ENCODE measurements at places on chromosomes 2 and 18. TPM values are rescaled to one million over a fixed set of nuclear protein-coding genes. Genes with fewer than 3 reads are reported as not detected.
A peak's percentile ranks its signal among the peaks of the same experiment; 100 is the strongest.

The SLC23A3 gene
- polyA plus RNA-seq = 0.83 TPM

The TMEM200C gene
- polyA plus RNA-seq = 1.5 TPM

The IFIH1 gene
- polyA plus RNA-seq = 3.6 TPM

The CACNB4 gene
- polyA plus RNA-seq = 6.3 TPM

The SERPINB12 gene
- polyA plus RNA-seq = 0.43 TPM

The CELF4 gene
- polyA plus RNA-seq = 0.72 TPM

The FAM110C gene
- 2.0 TPM for polyA plus RNA-seq

The ARHGAP15 gene
- 9.3 TPM for polyA plus RNA-seq

The LYPD6B gene
- not detected for polyA plus RNA-seq

The MRO gene
- polyA plus RNA-seq = 0.80 TPM

The RIT2 gene
- polyA plus RNA-seq = not detected

The DSC3 gene
- 0.60 TPM for polyA plus RNA-seq

The CHRND gene
- polyA plus RNA-seq = 141 TPM

The KLHL30 gene
- 9.9 TPM for polyA plus RNA-seq

GRCh38 chr2:124161542-124161941 is 136.5 kb downstream of the CNTNAP5 start:
- DNase-seq = no peak

DNA sequence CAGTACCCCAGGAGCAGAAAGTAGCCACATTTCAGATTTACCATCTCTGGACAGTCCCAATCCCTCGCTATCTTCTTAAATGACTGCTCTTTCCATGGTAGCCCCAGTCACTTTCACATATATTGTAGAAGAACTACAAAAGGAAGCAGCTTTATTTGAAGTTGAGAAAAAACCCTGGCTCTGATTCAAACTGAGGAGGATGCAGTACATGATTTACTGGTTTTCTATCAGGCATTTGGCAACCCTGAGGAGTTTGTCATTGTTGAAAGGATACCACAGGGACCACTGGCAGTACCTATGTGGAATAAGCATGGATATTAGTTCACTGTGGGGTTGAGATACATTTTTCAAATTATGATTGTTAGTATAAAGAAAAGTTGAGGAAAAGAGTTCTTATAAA is 640.9 kb upstream of the SETBP1 start:
- DNase-seq = peak; percentile 24

GRCh38 chr18:65791719-65792118 is 40.9 kb downstream of the CDH7 start:
- no peak for DNase-seq

DNA sequence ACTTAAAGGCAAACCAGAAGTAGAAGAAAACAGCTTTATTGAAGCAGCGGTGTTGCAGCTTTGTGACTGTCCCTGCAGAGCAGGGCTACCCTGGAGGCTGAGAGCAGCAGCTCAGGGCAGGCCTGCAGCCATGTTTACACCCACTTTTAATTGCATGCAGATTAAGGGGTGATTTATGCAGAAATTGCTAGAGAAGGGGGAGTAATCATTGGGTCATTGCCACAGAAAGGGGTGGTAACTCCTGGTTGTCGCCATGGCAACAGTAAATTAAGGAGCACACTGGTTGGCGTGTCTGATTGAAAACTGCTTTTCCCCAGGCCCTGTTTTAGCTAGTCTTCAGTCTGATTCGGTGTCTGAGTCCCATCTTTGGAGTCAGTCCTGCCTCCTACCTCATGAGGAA is 195.4 kb upstream of the HDAC4 start:
- DNase-seq = peak; percentile 36

- DNase-seq = no peak
Measured at GRCh38 chr2:182667315-182667695, 48.8 kb upstream of the DNAJC10 start.

DNA sequence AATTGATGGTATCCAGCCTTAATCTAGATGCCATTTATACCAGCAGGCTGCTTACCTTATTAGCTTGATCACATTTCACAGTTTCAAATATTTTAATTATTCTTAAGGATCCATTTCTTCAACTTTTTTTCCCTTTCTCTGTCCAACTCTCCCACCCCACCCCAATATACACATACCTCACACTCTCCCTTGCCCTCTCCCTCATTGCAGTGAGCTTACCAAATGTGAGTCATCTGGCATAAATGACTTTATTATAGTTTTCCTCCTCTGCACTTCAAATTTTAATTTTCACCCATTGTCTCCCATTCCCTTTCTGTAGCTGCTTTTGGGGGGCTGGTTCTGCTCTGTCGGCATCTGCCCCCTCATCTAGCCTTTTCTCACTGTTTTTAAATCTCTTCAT is 12.9 kb downstream of the HTR2B start:
- no peak for DNase-seq

GRCh38 chr2:233051241-233052149 is 8.6 kb upstream of the INPP5D start:
- peak; percentile 61 for DNase-seq

DNA sequence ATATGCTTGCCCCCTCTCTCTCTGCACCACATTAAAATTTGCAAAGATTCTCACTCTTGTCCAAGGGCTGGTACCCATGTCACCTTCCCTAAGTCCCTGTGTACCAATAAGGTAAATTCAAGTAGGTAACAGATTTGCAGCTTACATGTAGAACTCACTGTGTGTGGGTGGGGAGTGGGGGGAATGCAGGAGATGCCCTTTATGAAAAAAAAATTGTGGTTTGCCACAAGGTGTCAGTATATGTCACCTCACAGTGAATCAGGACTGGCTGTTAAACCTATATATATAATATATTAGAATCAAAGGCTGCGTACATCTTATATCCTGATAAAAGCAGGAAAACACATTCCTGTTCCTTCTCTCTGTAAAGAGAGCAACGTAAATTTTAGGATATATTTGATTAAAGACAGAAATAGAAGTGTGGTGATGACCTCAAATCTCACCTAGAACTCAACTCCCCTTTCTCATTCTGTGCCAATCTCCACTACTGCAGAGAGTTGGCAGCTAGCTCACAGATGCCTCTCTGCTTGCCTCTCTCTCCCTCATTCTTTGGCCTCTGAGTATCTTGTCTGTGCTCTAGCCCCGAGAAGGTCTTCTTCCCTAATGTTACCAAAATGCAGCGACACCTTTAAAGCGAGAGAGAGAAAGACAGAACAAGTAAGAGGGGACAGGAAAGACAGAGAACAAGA is 536 bp downstream of the XDH start:
- DNase-seq = no peak

- no peak for DNase-seq
Measured at GRCh38 chr2:181070836-181071200, 90.4 kb downstream of the UBE2E3 start.

GRCh38 chr18:40120796-40121391 is 1834.1 kb upstream of the PIK3C3 start:
- DNase-seq = peak; percentile 67

- DNase-seq = peak; percentile 26
Measured at GRCh38 chr2:157055660-157056199, 201.8 kb upstream of the GALNT5 start.

GRCh38 chr2:234163510-234164045 is 113.1 kb downstream of the SPP2 start:
- no peak for DNase-seq

GRCh38 chr2:1591461-1591770 is 152.9 kb downstream of the PXDN start:
- no peak for DNase-seq

GRCh38 chr2:85085563-85085962 is 47.6 kb upstream of the TCF7L1 start:
- peak; percentile 26 for DNase-seq

DNA sequence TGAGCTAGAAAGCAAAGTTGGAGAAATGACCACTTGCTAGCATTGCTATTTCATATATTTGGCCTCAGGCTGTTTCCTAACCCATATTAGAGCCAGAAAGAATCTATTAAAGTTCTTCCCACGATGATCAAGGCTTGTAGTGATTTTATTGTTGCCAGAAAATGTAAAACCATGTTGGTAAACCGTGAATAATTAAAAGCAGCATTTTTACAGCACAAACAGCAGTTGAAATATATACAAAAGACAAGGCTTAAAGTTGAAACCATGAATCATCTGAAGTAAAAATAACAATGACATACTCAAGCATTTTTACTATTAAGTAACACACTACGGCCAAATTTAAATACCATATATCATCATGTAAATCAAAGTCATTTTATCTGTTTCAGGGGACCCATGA is 27.7 kb upstream of the DSC3 start:
- DNase-seq = no peak

- no peak for DNase-seq
Measured at GRCh38 chr2:25226827-25227226, 58.4 kb upstream of the POMC start.

GRCh38 chr2:13818002-13818401 is 814.5 kb upstream of the LRATD1 start:
- DNase-seq = no peak

DNA sequence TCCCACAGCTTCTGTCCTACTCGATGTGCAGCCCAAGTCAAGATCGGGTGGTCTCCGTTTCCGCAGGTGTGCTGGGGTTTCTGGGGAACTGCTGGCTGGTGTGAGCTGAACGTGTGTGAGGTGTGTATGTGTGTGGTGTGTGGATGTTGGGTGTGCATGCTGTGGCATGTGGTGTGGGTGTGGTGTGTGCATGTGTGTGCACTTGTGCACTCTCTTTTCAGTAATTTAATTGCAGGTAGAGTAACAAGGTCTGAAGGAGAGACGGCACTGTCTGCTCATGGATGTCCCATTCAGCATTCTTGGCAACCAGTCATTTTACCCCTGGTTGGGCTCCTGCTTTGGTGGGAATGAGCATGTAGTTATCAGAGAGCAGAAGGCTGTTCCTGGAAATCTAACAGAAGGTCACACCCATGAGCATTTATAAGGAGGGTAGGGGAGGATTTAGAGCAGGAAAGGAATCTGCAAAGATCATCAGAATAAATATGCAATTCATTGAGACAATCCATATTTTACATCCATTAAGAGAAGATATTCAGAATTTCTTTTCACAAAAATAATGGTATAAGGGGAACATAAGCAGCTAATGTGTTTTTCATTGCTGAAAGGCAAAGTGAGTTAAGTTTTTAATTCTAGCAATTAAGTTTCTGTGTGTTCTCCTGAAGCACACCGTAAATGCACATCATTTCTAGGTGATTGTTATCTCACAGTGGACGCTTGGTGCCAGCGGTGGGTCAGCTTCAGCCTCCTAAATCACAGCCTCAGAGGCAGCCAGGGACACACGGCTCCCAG is 60.7 kb downstream of the ADI1 start:
- DNase-seq = no peak

GRCh38 chr2:98909317-98910211 is 26.5 kb downstream of the CRACDL start:
- peak; percentile 75 for DNase-seq

- DNase-seq = no peak
Measured at GRCh38 chr2:173199294-173199693, 123.6 kb downstream of the MAP3K20 start.

- DNase-seq = no peak
Measured at GRCh38 chr2:82803307-82803706, 1655.8 kb downstream of the SUCLG1 start.

DNA sequence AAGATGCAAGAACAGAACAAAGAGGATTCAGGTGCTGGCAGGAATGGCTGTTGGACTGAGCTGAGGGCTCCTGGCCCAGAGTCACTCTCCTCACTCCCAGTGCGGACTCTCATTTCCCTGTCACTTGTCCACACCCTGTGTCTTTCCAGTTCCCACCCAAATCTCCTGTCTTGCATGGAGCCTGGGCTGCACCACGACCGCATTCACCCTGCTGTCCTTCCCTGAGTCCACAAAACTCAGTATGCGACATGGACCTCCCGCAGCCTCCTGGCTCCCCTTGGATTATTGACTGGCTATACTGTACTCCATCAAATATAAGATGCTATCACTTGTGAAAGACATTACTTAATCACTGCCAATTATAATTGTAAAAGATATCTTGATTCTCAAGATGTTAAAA is 2.5 kb upstream of the ITM2C start:
- DNase-seq = no peak

DNA sequence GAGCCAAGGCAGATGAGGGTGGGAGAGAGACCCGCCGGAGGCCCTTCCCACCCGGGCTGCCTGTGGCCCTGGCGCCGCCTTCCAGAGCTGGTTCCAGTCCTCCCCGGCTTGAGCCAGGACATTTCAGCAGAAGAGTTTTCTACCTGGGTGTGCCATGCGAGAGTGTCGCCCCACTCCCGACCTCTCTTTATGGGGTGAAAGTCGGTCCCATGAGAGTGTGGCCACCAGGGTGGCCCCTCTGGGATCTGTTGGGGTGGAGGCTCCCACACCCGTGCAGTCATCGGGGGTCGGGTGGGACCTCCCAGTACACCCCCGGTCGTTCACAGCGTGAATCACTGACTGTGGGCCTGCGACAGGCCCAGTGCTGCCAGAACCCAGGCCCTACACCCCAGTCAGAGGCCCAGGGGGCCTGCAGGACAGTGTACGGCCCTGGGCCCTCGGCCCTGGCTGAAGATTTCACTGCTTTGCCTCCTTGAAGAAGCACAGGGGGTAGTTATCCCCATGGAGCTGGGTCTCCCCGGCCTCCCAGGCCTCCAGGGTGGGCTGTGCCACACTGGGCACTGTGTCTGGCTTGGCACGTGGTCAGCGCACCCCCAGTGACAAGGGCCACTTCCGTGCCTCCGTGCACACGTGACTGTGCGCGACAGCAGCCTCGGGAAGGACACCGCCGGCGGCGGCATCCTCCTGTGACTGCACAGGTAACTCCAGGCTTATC is 5.9 kb downstream of the NFATC1 start:
- no peak for DNase-seq

DNA sequence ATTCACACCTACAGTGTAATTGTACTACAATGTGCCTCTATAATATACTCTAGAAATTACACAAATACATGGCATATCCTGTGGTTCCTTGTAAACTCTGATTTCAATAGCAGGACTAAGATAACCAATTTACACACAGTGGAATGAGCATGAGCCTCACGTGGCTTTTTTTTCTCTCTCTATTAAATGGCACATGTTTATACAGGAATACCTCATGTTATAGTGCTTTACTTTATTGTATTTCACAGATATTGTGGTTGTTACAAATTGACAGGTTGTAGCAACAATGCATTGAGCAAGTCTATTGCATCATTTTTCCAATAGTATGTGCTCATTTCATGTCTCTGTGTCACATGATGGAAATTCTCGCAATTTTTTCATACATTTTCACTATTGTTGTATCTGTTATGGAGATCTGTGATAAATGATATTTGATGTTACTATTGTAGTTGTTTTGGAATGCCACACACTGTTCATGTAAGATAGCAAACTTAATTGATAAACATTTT is 260.0 kb downstream of the FSIP2 start:
- no peak for DNase-seq

- DNase-seq = no peak
Measured at GRCh38 chr2:150595803-150596470, 108.5 kb upstream of the RND3 start.

- DNase-seq = no peak
Measured at GRCh38 chr2:96143848-96144480, 1.3 kb downstream of the DUSP2 start.

- peak; percentile 79 for DNase-seq
Measured at GRCh38 chr18:25798046-25798445, 292.4 kb downstream of the SS18 start.

DNA sequence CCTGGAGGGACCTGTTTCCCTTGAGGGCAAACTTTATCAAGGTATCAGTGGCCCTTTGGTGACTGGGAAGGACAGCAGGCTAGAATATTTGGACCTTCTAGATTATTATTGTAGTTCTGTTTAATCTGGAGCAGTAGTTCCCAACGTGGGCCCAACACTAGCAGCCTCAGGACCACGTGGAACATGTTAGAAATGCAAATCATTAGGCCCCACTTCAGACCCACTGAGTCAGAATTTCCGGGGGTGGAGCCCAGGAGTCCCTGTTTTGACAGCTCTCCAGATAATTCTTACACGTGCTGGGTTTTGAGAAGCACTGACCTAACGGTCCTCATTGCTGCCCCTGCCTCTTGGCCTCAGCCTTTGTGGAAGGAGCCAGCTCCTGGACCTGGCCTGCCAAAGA is 25.5 kb upstream of the DYNC2LI1 start:
- DNase-seq = no peak

Data from muscle of leg (tissue), 16 donors.